Hippocampal formation (tissue), 2 donors: ENCODE measurements at places on chromosomes 11 and 22.

DNA sequence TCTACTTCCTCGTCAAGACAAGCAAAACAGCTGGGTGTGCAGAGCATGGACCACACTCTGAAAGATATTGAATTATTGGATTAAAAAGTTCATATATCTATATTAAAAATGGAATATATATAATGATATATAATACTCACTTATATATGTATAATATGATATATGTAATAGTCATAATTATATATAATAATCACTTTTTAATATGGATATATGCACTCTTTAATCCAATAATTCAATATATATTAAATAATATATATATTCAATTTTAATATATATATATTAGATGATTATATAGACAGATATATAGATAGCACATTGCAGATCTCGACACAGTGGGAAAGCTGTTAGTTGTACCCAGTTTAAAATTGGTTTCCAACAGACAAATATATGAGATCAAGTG, 182.1 kb upstream of the CARD18 start:
- no peak for DNase-seq

- DNase-seq = no peak
These were observed 3.2 kb downstream of the RPL27A start for GRCh38 chr11:8685820-8686219.

GRCh38 chr22:47204002-47204979, 441.8 kb downstream of the TBC1D22A start:
- DNase-seq = no peak

- DNase-seq = no peak
These were observed 13.6 kb downstream of the BCL9L start for GRCh38 chr11:118911880-118912741.

DNA sequence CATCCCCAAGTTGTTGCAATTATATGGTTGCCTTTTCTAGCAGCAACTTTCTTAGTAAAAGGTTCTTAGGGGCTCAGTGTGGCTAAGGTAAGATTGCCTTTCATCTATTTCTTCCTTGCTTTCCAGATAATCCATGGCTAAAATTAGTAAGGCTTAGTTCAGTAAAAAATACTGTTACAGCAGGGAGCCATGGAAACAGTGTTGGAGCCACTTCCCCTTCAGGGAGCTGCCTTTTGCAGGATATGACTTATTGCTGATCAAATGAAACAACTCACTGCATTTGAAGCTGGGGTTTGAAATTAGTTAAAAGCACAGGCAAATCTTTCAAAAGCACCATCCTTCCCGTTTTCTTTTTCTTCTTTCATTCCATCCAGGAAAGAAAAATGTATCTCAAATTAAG, 184.3 kb downstream of the C11orf87 start:
- DNase-seq = no peak

- no peak for DNase-seq
These were observed 56.9 kb downstream of the MICAL2 start for GRCh38 chr11:12167061-12168000.

GRCh38 chr11:12330485-12331231, 46.7 kb upstream of the PARVA start:
- DNase-seq = peak; percentile 93

- no peak for DNase-seq
These were observed 23.5 kb upstream of the ANKK1 start for GRCh38 chr11:113363996-113364641.

DNA sequence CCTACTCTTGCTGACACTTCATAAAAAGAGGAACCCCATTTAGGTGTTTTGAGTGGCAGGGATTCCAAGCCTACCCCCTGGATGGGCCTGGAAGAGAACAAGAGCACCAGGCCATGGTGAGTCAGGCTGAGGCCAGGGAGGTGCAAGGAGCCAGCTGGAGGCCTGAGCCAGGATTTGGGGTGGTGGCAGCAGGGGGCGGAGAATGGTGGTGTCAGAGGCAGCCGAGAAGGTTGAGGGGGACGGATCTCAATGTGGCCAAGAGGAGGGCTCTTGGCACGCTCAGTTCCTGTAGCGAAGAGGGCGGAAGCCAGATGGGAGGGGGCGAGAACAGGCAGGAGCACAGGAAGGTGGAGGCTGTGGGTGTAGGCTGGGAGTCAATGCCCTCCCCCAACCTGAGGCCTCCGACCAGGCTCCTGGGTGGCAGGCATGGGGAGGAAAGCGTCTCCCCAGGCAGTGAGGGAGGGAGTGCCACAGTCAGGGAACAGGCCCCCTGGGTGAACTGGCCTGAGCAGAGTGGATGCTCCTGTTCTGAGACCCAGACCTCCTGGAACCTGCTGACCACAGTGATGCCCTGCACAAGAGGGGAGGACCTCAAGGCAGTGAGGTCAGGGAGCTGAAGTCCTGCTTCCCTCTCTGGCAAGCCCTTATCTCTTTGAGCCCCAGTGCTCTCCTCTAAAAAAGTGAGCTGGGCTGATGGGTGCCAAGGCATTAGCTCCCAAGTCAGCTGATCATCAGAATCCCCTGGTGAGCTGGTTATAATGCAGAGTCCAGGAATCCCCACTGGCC, 13.9 kb downstream of the RTN4RL2 start:
- DNase-seq = no peak

GRCh38 chr22:47382164-47382890, 619.9 kb downstream of the TBC1D22A start:
- DNase-seq = no peak

GRCh38 chr11:1199241-1199750, 23.6 kb upstream of the MUC5B start:
- DNase-seq = no peak

DNA sequence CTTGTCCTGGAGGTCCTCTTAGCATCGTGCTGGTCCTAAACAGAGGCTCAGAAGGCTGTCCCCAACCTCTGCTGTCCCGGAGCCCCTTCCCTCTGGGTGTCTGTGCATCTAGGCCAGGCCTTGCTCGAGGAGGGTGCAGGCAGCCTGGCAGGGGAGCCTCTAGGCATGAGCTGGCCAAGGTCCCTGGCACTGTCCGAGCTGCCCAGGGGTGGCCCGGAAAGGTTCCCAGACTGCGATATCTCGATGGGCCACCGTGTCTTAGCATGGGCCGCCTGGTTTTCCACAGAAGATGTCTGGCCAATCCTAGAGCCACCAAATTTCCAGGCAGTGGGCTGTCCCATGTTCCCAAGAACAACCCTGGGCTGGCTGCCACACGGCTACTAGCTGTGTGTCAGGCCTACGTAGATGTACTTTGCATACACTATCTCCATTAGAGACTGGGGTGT, 24.6 kb upstream of the SMIM38 start:
- DNase-seq = no peak

DNA sequence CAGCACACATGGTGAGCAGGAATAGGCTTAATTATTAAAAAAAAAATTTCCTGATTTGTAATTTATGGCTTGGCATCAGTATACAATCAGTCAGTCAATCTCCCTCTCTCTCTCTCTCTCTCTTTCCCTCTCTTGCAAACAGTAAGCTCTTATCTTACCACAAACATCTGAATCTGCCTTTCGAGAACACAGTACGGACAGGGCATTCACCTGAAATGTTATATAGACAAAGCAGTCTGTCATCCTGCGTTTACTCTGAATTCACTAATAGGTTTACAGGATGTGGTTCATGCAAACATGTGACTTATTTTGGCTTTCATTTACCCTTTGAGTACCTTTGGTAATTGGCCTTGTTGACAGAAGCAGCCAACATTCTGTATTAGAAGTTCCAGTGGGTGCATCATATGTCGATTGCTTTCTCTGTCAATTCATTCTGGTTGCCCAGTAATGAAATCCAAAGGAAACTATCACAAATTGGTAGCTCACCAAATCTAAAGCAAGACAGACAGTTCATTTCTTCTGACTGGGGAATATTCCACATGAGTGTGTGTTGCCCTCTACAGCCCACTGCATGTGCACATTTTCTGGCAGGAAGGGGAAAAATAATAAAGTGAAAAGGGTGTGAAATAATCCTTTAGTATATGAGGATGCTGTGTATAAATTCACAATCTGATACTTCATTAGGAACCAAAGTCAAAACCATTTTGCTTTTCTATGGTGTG, 1058.2 kb downstream of the LRRC4C start:
- DNase-seq = no peak

- no peak for DNase-seq
These were observed 7.7 kb upstream of the MALAT1 start for GRCh38 chr11:65491163-65491465.

GRCh38 chr22:50174382-50175190, 4.1 kb downstream of the PANX2 start:
- no peak for DNase-seq
